ENCODE measurements at places on chromosomes 1 and 21.

GRCh38 chr1:204726478-204726877 lies 40.9 kb upstream of the LRRN2 start:
- no peak for DNase-seq

DNA sequence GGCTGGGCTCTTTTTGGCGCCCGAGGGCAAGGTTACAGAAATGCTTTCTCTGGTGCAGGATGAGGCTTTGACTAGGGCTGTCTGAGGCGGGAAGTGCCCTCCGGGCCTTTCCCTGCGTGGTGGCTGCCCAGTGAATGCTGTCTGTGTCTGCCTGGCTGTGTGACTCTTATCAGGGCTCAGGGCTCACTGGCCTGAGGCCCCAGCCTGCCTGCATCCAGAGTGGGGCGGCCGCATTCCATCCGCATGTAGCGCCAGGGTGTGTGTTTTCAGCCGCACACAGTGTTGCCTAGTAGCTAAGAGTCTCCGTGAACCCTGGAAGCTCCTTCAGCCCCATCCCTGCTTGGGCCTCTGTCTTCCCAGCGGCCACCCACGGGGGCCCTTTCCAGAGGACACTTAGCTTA lies 59.1 kb downstream of the FAAP20 start:
- no peak for DNase-seq

- DNase-seq = no peak
Observed at GRCh38 chr21:17697473-17697872, 84.8 kb upstream of the BTG3 start.

DNA sequence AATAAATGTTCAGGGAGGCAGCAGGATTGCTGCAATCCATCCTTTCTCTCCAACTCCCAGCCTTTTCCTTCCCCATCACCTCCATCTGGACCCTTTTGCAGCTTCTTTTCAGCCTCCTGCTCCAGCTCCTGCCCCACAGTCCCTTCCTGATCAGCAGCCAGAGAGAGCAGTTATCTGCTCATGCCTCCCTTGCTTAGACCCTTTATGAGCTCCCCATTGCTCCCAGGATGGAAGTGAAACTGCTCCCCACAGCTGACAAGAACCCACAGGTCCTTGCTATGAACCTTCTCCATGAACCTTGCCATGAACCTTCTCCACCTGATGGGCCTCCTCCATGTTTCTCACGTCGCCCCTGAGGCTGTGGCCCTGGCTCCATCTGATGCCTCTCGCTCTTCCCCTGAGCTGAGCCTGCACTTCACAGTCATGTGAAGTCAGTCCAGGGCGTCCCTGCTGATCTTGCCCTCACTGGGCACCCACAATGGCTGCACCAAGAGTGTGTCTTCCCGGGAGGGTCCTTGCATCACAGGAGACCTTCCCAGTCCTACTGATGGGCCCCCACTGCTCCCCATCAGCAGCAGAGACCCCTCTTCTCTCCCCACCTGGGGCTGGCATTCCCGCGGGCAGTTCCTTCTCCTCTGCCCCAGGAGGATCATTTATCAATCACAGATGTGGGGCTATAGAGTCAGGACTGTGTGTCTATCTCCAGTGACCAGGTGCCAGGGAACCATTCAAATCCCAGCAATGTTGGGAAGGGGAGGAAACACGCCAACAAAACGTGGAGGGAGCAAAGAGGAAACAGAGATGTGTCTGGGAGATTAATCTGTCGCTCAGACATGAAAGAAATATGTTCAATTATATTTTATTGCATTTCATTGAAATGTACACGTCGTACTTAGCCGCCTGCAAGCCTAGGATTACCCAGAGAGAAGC lies 73.1 kb downstream of the MATN1 start:
- DNase-seq = no peak

All from activated CD4-positive, CD25-positive, alpha-beta regulatory T cell (primary cell).